NCI-H2227 treated with DMSO at 0.1 percent for 48 hours (cell line): ENCODE measurements at places on chromosomes 3 and 15.

DNA sequence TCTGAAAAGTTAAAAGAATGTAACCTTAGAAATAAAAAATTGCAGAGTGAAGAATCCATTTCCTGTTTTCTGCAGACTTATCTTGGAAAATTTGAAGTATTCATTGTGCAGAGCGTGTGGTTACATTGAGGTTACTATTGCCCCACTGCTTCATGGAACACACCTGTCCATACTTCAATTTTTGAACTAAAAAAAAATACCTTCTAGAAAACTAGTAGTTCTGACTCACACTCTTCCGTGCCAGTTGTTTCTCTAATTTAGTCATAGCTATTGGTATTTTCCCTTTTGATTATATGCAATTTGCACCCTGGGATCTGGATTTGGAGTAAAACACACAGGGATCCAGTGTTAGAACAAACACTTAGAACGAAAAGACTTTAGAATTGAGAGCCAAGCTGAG is 111.8 kb upstream of the LYSMD4 start:
- DNase-seq: no peak

DNA sequence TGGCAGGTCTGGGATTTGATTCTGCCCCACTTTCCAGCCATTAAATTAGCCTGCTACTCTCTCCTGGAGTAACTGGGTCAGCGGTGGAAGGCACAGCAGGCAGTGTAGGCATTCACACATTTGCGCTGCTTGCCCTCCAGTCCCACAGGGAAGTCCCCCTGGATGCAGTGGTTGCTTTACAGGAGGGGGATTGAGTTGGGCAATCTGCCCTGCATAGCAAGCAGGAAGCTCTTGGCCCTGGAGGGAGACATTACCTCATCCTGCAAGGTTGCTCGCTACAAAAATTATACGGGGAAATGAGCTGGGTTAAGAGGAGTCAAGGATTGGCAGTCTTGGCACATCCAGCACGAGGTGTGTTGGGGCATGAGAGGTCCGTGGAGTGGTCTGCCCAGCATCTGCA is 14.8 kb downstream of the MCM2 start:
- no peak for DNase-seq

DNA sequence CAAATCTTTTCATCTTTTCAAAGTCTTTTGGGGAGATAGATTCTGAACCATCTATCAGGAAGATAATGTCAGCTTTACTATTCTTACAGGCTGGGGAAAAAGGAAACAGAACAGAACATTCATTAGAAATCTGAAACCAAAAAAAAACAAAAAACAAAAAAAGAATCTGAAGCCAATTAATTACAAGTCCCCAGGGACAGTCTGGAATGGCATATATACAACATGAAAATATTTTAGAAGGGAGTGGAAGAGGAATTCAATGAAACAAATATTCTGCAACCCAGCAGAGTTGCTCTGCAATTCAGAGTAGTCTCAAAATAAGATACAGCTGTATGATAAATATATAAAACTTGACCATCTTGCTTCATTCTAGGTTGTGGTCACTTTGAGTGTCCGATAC is 41.7 kb upstream of the CAPN7 start:
- DNase-seq: no peak

- DNase-seq: no peak
These were observed 2.3 kb downstream of the TJP1 start for GRCh38 chr15:29819979-29820378.

GRCh38 chr3:9007928-9008327 is 44.7 kb upstream of the RAD18 start:
- no peak for DNase-seq

GRCh38 chr3:52057812-52058495 is 1.6 kb upstream of the DUSP7 start:
- DNase-seq: no peak

DNA sequence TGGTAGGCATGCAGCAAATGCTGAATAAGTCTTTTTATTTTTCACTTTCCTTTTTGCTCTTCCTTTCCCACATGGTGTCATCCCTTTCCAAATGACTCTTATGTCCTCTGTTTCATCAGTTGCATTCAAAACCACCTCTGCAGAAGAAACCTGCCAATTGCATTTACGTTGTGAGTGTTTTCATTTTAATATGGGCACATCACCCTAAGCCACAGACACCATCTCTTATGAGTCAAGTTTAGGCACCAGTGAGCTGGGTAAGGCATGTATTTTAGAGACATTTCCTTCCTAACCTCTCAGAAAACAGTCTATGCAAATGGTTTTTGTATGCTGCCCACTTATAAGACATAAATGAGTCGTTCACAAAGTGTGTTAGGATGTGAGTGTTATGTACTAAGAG is 223.3 kb upstream of the ADAMTS9 start:
- DNase-seq: no peak

GRCh38 chr3:13570391-13571194 is 21.7 kb downstream of the FBLN2 start:
- DNase-seq: no peak

DNA sequence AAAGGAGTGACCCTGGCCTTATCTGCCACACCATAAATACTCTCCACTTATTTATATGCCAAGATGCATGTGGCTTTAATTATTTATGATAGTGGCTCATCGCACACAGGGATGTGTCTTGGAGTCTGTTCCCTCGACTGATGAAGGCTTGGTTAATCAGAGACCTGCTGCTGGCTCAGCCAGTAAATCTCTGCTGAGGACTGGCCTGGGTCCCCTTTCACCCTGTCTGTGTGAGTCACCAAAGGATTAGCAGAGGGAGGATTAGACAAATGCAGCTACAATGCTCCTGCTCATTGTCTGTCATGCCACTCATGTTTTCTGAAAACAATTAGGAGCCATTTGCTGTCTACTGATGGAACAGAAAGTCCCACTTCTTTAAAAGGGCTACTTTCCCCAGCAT is 226.8 kb downstream of the NTRK3 start:
- DNase-seq: no peak
